ENCODE measurements at places on chromosomes 16 and 17. TPM values are rescaled to one million over a fixed set of nuclear protein-coding genes. Genes with fewer than 3 reads are reported as not detected.

Gene MYL4
- 4.5 TPM for polyA plus RNA-seq

Gene MT1G
- polyA plus RNA-seq, result 3.7 TPM

Gene GAN
- polyA plus RNA-seq, result 2.3 TPM

Gene ERI2
- 14.9 TPM for polyA plus RNA-seq

Gene SMIM22
- not detected for polyA plus RNA-seq

Gene HOXB8
- polyA plus RNA-seq, result 0.10 TPM

Gene NPIPB6
- 0.68 TPM for polyA plus RNA-seq

Gene GGT6
- not detected for polyA plus RNA-seq

Gene SLC5A11
- not detected for polyA plus RNA-seq

Gene PSMD11
- 198 TPM for polyA plus RNA-seq

Gene KRTAP4-9
- polyA plus RNA-seq, result not detected

Gene LGALS9B
- not detected for polyA plus RNA-seq

Gene PRR35
- not detected for polyA plus RNA-seq

Gene OR1F1
- not detected for polyA plus RNA-seq

Gene NPIPB9
- 0.12 TPM for polyA plus RNA-seq

Gene B4GALNT2
- under 0.01 TPM for polyA plus RNA-seq

Gene RNF222
- not detected for polyA plus RNA-seq

Gene PDILT
- not detected for polyA plus RNA-seq

Gene CES1
- 3.4 TPM for polyA plus RNA-seq

Gene OTOA
- 0.06 TPM for polyA plus RNA-seq

Gene KCNJ2
- polyA plus RNA-seq, result 0.33 TPM

All from psoas muscle (tissue), 8 donors.